ENCODE measurements at places on chromosomes 11 and 22. TPM values are rescaled to one million over a fixed set of nuclear protein-coding genes. Genes with fewer than 3 reads are reported as not detected.

DNA sequence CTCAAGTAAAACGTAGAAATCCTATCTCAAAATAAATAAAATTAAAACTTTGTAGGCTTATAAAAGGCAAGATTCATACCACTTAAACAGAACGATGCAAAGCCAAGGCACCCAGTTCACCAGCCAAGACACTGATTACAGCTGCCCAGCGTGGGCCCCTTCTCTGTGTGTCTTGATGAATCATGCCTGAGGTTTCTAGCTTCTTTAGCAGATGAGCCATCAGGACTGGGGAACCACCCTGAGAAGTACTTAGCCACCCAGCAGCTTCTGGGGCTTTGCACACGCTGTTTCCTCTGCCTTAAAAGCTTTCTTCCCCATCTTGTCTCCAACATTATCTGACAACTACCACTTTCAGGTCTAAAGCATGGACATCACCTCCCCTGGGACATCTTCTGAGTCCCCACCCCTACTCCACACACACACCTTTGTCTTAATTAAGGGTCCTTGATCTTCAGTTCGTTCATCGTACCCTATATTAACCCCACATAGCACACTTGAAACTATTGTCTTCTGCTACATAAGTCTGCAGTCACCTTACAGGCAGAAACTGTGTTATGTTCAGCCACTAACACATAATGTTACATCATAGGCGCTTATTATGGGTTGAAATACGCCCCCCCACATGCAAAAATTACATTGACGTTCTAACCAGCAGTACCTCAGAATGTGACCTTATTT lies 8.7 kb upstream of the LAYN start:
- H3K4me1 ChIP-seq: no peaks in the 10 kb centered on the region
- no peak overlapping the region for H3K27ac ChIP-seq
- no peaks in the 10 kb centered on the region for H3K36me3 ChIP-seq
- H3K4me3 ChIP-seq: no peak overlapping the region
- no peaks in the 10 kb centered on the region for H3K27me3 ChIP-seq

DNA sequence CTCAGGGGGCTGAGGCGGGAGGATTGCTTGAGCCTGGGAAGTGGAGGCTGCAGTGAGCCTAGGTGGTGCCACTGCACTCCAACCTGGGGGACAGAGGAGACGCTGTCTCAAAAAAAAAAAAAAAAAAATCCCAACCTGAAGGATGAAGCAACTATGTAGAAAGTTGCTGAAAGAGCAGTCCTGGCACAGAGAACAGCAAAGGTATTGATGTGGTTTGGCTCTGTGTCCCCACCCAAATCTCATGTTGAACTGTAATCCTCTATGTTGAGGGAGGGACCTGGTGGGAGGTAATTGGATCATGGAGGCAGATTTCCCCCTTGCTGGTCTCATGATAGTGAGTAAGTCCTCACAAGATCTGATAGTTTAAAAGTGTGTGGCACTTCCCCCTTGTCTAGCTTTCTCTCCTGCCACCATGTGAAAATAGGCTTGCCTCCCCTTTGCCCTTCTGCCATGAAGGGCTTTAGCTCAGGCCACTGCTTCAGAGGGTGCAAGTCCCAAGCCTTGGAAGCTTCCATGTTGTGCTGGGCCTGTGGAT lies 10.7 kb upstream of the SERPING1 start:
- no peak overlapping the region for H3K27ac ChIP-seq
- no peak for DNase-seq
- H3K36me3 ChIP-seq: no peaks in the 10 kb centered on the region
- H3K27me3 ChIP-seq: peaks cover 3% of the 10 kb centered on the region
- no peak overlapping the region for H3K4me3 ChIP-seq

- no peak overlapping the region for H3K27ac ChIP-seq
- H3K27me3 ChIP-seq: no peaks in the 10 kb centered on the region
- no peaks in the 10 kb centered on the region for H3K4me1 ChIP-seq
- no peaks in the 10 kb centered on the region for H3K36me3 ChIP-seq
Measured at GRCh38 chr11:112504056-112504455, 243.4 kb upstream of the PLET1 start.

DNA sequence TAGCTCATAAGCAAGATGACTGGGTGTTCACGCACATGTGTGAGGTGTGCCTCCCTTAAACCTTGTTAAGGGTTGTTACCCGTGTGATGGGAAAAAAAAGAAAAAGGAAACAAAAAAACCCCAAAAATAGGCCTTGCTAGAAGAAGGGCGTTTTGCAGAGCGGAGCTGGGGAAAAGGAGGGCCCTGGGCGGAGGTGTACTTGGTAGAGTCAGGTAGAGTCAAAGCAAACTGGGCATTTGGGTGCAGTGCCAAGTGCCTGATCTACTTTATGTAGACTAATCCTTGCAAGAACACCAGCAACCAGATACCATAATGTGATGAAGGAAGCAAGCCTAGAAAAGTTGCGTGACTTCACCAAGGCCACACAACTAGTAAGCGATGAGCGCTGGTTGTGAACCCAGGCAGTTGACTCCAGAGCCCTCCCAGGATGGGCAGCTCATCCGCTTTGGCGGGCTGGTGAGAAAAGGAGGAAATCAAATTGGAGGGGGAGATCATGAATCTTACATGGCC lies 1.2 kb upstream of the TIRAP start:
- H3K36me3 ChIP-seq: no peaks in the 10 kb centered on the region
- H3K27ac ChIP-seq: peak overlapping the region; percentile 94
- peak overlapping the region; percentile 68 for H3K4me3 ChIP-seq
- no peaks in the 10 kb centered on the region for H3K27me3 ChIP-seq
- no peak for DNase-seq
- H3K4me1 ChIP-seq: peaks cover 22% of the 10 kb centered on the region

DNA sequence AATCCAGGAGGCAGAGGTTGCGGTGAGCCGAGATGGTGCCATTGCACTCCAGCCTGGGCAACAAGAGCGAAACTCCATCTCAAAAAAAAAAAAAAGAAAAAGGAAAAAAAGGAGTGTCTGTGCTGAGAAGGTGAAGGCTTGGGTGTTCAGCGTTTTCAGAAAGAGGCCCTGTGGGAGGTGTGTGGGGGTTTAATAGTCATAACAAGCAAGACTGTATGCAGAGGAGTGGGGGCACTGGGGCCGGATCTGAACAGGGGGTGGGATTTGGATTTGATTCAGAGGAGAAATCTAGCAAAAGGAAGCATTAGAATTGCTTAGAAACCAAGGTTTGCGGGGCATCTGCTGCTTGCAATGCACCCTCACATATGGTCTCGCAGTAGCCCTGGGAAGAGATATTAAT lies 136.0 kb downstream of the FEZ1 start:
- no peaks in the 10 kb centered on the region for H3K36me3 ChIP-seq
- no peak overlapping the region for H3K4me3 ChIP-seq
- H3K27me3 ChIP-seq: no peaks in the 10 kb centered on the region

DNA sequence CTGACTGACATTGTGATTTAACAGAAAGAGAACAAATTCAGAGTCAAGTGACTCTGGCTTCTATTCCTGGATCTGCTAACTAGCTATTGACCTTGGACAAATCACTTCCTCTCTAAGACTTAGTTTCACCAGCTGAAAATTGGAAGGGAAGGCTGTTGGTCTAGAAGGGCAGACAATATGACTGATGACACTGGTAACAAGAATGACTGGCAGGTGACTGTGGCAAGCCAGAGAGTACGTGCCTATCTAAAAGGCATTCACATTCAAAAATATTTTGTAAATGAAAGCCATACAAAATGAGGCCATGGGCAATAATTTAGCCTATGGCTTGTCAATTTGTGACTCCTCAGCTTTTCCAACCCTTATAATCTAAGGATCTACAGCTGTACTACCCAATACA lies 23.5 kb downstream of the SERGEF start:
- DNase-seq: no peak
- peak overlapping the region; percentile 21 for H3K27ac ChIP-seq
- H3K36me3 ChIP-seq: peaks cover 43% of the 10 kb centered on the region
- no peak overlapping the region for H3K4me3 ChIP-seq
- H3K4me1 ChIP-seq: peaks cover 15% of the 10 kb centered on the region
- H3K27me3 ChIP-seq: no peaks in the 10 kb centered on the region

DNA sequence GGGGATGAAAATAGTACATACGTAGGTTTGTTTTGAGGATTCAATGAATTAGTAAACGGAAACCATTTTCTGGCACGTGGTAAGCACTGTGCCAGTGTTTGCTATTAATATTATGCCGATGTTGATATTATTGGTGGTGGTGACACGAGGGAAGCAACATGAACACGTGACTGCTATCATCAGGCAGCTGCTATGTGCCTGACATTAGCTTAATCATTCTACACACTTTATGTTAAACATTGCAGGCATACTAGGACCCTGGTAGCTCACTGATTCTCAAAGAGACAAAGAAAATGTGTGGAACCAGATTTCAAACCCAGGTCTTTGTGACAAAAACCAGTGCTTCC lies 656 bp downstream of the SRRD start:
- H3K27me3 ChIP-seq: no peaks in the 10 kb centered on the region
- H3K36me3 ChIP-seq: peaks cover 62% of the 10 kb centered on the region
- H3K4me3 ChIP-seq: peak overlapping the region; percentile 99

DNA sequence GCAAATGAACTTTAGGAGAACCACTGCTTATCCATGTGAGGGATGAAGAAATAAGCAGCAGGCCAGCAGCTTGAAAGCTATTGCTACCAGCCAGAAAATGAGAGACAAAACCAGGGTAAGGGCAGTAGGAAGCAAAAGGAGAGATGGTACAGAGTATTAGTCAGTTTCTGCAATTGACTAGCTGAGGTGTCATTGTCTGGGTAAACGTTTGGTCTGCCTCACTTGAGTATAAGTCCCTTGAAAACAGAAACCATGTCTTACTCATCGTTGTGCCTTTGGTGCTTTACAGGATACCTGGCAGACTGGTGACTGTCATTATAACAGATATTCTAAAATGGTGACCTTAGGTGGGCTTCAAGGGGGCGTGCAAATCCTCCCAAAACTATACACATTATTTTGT lies 63.9 kb upstream of the USP47 start:
- no peak for DNase-seq
- H3K4me3 ChIP-seq: no peak overlapping the region
- H3K27ac ChIP-seq: no peak overlapping the region
- no peaks in the 10 kb centered on the region for H3K36me3 ChIP-seq
- H3K27me3 ChIP-seq: no peaks in the 10 kb centered on the region

DNA sequence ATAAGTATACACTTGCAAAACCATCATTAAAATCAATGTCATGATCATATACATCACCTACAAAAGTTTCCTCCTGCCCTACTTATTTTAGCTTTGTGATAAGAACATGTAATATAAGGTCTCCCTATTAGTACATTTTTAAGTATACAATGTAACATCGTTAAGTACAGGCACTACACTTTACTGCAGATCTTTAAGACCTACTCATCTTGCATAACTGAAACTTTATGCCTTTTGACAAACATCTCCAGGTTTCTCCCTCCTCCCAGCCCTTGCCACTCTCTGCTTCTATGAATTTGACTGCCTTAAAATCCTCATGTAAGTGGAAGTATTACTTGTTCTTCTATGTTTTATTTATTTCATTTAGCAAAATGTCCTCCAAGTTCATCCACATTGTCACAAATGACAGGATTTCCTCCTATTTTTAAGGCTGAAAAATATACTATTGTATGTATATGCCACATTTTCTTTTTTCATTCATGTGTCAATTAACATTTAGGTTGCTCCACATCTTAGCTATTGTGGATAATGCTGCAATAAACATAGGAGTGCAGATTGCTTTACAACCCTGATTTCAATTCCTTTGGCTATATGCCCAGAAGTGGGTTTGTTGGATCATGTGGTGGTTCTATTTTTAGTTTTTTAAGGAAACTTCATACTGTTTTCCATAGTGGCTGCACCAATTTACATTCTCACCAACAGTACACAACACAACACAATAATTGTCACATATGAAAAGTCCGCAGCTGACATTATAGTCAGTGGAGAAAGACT lies 471.1 kb upstream of the ANO3 start:
- no peaks in the 10 kb centered on the region for H3K27me3 ChIP-seq
- no peak overlapping the region for H3K27ac ChIP-seq

- no peak overlapping the region for H3K4me3 ChIP-seq
- no peak overlapping the region for H3K27ac ChIP-seq
- no peak for DNase-seq
- no peaks in the 10 kb centered on the region for H3K27me3 ChIP-seq
- H3K4me1 ChIP-seq: no peaks in the 10 kb centered on the region
Measured at GRCh38 chr11:92495107-92495793, 270.6 kb downstream of the FAT3 start.

DNA sequence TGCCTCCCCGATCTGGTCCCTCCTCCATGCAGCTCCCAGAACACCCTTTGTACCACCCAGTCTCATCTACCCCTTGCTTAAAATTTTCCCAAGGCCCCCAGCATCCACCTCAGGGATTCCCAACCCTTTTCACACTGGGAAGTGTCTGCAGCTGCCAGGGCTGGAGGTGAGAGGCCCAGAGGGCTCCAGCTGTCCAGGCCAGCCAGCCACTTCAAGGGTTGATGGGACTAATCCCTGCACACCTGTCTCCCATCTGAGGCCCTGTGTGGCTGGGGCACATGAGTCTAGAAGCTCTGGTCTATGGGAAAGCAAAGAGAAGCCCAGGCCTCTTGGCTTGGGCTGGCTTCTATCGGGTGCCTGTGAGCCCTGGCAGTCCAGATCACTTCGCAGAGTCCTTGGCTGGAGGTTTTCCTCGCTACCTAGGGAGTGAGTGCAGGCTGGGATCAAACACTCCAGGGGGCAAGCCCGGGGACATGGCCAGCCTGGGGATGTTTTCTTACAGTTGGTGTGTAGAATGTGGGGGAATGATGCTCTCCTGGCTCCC lies 41.1 kb upstream of the TPBGL start:
- no peaks in the 10 kb centered on the region for H3K36me3 ChIP-seq
- no peaks in the 10 kb centered on the region for H3K4me1 ChIP-seq
- no peak for DNase-seq
- no peak overlapping the region for H3K27ac ChIP-seq
- no peaks in the 10 kb centered on the region for H3K27me3 ChIP-seq
- H3K4me3 ChIP-seq: no peak overlapping the region

DNA sequence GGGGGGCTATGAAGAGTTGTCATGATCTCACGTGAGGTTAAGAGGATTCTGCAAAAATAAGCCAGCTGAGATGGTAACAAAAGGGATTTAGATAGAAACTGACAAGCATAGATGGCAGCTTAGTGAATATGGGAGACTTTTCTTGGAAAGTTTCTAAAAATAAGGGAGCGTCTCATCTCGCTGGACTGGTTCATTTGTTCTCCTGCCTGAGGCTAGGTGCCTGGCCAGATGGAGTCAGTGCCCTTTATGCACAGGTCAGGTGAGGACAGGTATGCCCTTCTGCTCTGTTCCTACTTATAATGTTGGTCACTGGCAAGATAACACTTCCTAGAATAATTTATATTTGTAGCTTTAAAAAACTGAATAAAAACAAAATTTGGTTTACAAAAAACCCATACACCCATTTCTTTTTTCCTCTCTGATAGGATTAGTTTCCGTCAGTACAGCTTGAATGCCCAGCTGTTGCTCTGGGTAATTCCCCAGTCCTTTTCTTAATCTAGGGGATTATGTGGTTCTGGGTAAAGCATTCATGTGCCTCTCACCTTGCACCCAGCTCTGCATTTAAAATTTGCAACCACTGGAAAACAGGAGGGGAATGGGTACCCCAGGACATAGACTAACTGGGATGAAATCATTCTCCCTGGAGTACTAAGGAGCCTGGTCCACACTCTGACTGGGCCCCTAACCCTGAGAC lies 90.0 kb downstream of the AMOTL1 start:
- no peak for DNase-seq
- H3K27ac ChIP-seq: peak overlapping the region; percentile 78
- no peak overlapping the region for H3K4me3 ChIP-seq
- H3K36me3 ChIP-seq: peaks cover 13% of the 10 kb centered on the region
- no peaks in the 10 kb centered on the region for H3K27me3 ChIP-seq
- H3K4me1 ChIP-seq: peaks cover 53% of the 10 kb centered on the region

Gene OR8H1
- not detected for total RNA-seq

Gene LIMK2
- 56.3 TPM for total RNA-seq

Gene OSBPL5
- total RNA-seq: 11.2 TPM

Gene ARHGAP20
- 5.9 TPM for total RNA-seq

Gene PEX16
- total RNA-seq: 12.1 TPM

Gene HBE1
- total RNA-seq: not detected

Gene MS4A6E
- not detected for total RNA-seq

Gene SAA4
- total RNA-seq: not detected
